ENCODE measurements at places on chromosomes 12 and 14.

DNA sequence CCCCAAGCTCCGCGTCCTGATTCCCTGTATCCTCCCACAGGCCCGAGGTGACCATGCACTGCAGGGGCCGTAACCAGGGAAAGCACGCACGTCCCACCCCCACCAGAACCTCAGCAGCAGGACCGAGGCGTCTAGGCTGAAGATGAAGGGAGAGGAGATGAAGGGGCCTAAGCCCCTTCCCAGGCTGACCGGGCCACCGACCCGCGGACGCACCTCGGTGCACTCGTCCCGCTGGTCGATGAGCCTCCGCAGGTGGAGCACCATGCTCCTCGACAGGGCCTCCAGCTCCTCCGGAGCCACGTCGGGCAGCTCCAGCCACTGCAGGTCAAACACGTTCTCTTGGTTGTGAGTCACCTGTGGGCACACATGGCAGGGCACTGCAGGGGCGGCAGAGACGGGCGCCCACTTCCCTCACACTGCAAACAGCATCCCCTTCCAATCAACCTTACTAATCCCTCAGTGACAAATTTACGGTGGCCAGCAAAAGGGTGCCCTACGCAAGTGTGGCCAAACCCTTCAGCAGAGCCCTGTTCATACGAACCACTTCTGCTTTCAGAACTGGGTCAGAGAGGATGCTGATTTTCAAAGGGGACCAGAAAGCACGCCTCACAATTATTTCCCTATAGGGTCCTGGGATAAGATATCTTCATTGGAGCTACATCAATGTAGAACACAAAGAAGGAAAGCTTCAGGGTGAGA, 77.8 kb downstream of the CCDC88C start:
- no peak for DNase-seq

GRCh38 chr12:27324530-27324929, 8.1 kb upstream of the BMAL2 start:
- no peak for DNase-seq

GRCh38 chr14:70934502-70935134, 27.4 kb downstream of the PCNX1 start:
- no peak for DNase-seq

DNA sequence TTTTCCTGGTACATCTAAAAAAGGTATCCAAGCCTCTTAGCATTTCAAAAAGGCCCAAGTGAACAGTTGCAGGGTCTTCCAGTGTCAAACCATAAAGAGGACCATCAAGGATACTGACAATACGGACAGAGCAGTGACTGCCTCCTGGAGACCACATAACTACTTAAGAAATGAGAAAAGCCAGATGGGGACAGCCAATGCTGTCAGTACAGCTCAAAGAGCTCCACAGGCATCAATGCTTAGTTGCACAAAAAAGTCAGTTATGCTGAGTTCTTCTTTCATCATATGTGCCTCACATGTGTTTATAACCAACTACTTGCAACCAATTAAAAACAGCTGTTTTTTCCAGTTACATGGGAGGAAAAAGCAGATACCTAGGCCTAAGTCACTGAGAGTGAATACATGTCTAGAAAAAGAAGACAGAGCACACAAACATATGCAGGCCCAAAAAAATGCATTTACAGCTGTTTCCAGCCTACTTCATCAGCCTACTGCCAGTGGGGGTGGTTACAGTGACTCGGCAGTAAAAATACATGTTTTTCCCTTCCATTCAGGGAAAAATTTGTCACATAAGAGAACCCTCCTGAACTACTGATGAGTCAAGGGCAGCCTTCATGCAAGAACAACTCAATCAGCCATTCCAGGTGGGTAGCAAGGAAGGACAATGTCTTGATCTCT, 84.0 kb downstream of the DCAF5 start:
- DNase-seq: no peak

GRCh38 chr12:51028126-51028812, 2.1 kb upstream of the SLC11A2 start:
- DNase-seq: no peak

- no peak for DNase-seq
Measured at GRCh38 chr14:76136476-76137110, 15.1 kb upstream of the GPATCH2L start.

DNA sequence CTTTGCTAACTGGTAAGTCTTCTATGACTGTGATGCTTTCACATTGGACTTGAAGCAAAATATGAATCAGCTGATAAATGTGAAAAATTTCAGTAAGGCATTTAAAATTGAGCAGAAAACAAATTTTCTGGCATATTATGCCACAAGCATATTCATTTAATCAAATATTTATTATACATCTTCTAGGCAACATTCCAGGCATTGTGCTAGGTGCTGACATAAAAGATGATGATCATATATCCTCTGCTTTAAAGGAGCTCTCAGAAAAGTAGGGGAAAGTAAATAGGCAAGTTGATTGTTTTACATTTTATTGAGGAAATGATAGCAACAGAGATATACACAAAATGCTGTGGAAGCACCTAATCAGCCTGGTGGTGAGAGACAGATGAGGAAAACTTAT, 248.9 kb downstream of the SLC16A7 start:
- no peak for DNase-seq

All from NCI-H2029 treated with DMSO at 0.1 percent for 48 hours (cell line).